Thymus (tissue), 14 donors: ENCODE measurements at places on chromosomes 5 and 9. TPM values are rescaled to one million over a fixed set of nuclear protein-coding genes. Genes with fewer than 3 reads are reported as not detected.

- no peak for DNase-seq
Observed at GRCh38 chr5:25416960-25417359, 772.2 kb upstream of the CDH10 start.

Gene NDUFAF2
- 24.4 TPM for total RNA-seq

Gene ANKRD34B
- total RNA-seq = 0.05 TPM

Gene TMOD1
- 0.42 TPM for total RNA-seq

Gene CDH9
- 0.05 TPM for total RNA-seq

DNA sequence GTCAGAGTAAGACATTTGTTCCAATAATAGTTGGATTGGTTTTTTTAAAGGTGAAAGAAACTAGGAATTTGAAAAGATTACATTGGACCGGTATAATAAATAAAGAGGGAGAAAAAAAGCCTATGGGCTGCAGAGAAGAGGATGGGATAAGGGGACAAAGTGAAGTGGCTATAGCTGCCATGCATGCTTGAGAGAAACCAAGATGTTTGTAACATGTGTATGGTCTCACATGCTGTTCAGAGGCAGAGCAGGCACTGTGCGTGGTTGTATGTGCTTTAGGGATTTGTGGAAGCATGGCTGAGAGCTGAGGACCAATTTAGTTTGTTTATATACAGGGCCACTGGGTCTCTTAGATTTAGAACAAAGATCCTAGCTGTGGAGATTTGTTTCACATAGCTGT is 32.7 kb downstream of the LNPEP start:
- no peak for DNase-seq

DNA sequence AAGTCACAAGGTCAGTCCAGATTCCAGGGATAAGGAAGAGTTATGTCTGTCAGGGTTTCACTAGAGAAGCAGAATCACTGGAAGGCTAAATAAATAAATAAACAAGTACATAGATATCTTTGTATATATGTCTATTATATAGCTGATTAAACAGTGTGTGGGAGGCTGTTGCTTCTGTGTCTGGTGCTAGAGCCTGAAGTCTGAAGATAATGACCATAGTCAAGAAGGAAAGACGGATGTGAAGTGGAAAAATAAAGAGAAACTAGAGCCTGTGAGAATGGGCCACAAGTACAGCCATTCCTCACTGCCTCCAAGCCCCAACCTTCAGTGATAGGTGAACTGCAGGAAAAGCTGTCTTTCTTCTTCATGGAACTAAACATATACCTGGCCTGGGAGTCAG is 4.1 kb upstream of the TMED7 start:
- DNase-seq = no peak

GRCh38 chr5:171714261-171714660 is 71.4 kb upstream of the SMIM23 start:
- DNase-seq = no peak

Gene GDA
- total RNA-seq = 0.76 TPM

- DNase-seq = peak; percentile 44
Observed at GRCh38 chr5:54440456-54440893, 15.0 kb upstream of the HSPB3 start.

GRCh38 chr5:87787625-87788256 is 375.0 kb upstream of the CCNH start:
- DNase-seq = no peak

Gene SETD9
- total RNA-seq = 4.8 TPM

Gene TLX3
- not detected for total RNA-seq

- no peak for DNase-seq
Observed at GRCh38 chr5:14507156-14507941, 74.2 kb upstream of the OTULINL start.

DNA sequence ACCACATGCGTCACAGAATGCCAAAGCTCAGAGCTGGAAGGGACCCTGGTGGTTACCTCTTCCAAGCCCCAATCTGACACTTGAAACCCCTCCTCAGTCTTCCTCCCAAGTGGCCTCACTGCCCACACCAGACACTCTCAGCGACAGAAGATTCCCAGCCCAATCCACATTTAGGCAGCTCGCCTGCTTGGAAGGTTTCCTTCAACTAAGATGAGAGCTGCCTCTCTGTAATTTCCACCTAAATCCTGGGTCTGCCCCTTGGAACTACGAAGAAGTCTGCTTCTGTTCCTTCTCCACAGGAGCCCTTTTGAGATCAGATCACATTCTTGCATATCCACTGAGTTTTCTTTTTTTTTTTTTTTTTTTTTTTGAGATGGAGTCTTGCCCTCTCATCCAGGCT is 83.7 kb downstream of the PAX5 start:
- DNase-seq = no peak

Gene HAVCR1
- total RNA-seq = 0.14 TPM

Gene KLHL3
- total RNA-seq = 5.8 TPM

- DNase-seq = no peak
Observed at GRCh38 chr5:57416278-57416994, 66.2 kb downstream of the ACTBL2 start.

GRCh38 chr9:85892401-85892800 is 48.5 kb upstream of the NAA35 start:
- DNase-seq = no peak
